ENCODE measurements at places on chromosomes 12 and 14.

DNA sequence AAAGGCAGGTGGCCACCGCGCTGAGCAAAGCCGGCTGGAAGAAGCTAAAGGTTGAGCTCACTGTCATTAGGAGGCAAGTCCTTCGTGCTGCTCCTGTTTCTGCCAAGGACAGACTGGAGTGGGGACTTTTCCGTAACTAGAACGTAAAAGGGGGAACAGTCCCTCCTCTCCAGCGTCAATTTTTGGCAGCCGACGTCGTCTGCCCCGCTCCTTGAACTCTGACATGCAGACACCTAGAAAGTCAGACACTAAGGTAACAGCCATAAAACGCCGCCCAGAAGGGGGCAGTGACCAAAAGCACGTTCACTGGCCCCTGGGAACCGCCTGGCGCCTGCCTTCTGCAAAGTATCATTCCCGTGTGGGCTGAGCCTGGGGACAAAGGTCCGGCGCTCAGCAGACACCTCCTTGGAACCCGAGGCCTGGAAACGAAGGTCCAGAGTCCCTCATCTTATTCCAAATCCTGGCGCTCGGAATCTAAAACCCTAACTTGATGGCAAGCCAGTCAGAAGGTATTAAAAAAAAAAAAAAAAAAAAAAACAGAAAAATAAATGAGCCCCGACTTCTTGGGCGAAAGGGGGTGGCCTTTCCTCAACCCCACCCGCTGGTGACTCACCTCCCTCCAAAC, 1.1 kb upstream of the LRP1 start:
- DNase-seq, result peak; percentile 31

GRCh38 chr12:64733857-64734256, 25.3 kb downstream of the GNS start:
- no peak for DNase-seq

DNA sequence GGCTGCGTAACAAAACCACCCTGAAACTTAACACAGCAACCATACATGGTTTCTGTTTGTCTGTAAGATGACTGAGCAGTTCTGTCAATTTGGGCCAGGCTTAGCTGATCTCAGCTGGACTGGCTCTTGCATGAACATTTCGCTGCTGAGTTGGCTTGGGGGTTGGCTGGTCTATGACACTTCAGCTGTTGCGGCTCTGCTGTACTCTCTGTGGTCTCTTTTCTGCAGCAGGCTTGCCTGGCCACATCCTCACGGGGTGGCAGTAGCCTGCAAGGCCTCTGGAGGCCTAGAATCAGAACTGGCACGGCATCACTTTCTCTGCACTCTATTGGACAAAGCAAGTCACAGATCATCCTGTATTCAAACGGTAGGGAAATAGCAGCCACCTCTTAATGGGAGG, 216.2 kb downstream of the BCL11B start:
- DNase-seq, result no peak

DNA sequence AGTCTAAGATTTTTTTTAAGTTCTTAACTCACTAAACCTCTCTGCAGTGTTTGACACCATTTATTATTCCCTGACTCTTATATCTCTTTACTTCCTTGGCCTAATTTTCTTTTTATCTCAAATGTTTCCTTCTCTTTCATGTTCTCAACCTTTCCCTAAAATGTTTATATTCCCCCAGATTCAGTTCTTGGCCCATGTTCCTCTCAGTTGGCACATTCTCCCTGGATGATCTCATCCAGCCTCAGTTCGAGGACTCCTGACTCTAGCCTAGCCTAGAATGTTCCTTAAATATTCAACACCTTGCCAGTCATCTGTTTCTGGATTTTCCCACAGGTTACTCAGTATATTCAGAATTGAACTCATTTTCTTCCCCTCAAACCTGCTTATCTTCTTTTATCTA, 81.3 kb downstream of the SCN8A start:
- no peak for DNase-seq

GRCh38 chr12:7061138-7061537, 620 bp downstream of the C1S start:
- no peak for DNase-seq

DNA sequence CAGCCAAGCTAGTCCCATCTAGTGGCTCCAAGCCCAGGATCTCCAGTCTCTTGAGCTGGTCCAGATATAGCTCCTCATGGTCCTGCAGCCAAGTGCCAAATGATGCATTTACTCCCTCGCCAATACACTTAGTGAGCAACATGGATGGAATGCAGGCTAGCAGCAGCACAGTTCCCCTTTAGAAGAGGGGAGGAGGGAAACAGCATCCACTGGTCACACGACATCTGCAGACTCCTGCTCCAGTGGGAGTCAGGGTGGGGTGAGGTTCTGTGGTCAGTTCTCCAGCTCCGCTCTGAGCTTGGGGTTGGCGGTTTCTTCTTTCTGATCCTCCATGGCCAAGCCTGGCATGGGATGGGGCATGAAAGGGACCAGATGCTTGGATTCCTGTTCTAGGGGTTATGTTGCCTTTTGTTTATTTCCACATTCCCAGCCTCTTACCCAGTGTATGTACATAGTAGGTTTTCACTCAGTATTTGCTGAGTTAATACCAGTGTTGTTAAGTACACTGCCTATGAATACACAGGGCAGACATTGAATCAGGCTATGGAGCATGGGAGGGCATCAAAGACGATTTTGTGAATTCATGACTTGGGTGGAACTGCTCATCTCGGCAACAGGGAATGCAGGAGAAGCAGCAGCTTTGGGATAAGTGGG, 57.3 kb downstream of the GALNT16 start:
- no peak for DNase-seq

GRCh38 chr12:5440978-5441377, 9.1 kb downstream of the NTF3 start:
- no peak for DNase-seq

DNA sequence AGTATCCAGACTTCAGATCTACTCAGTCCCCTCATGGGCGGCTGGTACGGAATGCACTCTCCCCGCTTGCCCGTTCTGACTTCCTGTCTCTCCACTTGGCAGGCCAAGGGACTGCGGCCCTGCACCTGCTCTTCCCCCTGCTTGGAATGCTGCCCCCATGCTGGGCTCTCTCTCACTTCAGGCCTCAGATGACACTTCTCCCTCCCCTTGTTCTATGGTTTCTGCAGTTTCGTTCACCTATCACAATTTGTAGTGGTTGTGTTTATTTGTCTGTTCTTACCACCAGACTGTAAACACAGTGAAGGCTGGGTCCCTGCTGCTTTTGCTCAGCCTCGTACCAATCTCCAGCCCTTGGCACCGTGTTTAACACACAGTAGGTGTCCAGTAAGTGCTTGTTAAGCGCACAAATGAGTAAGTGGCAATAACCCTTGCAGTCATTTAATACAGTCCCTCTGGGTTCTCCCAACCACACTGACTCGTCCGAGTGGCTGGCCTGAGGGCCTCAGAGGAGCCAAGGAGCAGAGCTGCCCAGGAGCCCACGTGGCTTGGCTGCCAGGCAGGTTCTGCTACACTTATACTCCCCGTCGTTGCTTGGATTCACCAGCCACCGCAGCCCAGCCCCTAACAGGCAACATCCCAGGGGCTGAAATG, 11.8 kb downstream of the SLC6A12 start:
- DNase-seq, result peak; percentile 9

GRCh38 chr12:27191531-27191930, 52.6 kb upstream of the STK38L start:
- no peak for DNase-seq

- no peak for DNase-seq
Measured at GRCh38 chr14:33811721-33812120, 139.2 kb downstream of the EGLN3 start.

GRCh38 chr14:76958980-76959710, 69.4 kb downstream of the IRF2BPL start:
- DNase-seq, result no peak

- DNase-seq, result no peak
Measured at GRCh38 chr14:76778546-76779215, 17.4 kb downstream of the VASH1 start.

- DNase-seq, result no peak
Measured at GRCh38 chr12:6620137-6620884, 13.1 kb upstream of the CHD4 start.

GRCh38 chr12:59708484-59708883, 112.7 kb downstream of the SLC16A7 start:
- DNase-seq, result no peak

- no peak for DNase-seq
Measured at GRCh38 chr14:94292872-94293577, at the start of gene SERPINA10. TSS of gene SERPINA10 (minus strand) at chr14:94293268. CDS start at chr14:94290593, 2,675 bp downstream.

DNA sequence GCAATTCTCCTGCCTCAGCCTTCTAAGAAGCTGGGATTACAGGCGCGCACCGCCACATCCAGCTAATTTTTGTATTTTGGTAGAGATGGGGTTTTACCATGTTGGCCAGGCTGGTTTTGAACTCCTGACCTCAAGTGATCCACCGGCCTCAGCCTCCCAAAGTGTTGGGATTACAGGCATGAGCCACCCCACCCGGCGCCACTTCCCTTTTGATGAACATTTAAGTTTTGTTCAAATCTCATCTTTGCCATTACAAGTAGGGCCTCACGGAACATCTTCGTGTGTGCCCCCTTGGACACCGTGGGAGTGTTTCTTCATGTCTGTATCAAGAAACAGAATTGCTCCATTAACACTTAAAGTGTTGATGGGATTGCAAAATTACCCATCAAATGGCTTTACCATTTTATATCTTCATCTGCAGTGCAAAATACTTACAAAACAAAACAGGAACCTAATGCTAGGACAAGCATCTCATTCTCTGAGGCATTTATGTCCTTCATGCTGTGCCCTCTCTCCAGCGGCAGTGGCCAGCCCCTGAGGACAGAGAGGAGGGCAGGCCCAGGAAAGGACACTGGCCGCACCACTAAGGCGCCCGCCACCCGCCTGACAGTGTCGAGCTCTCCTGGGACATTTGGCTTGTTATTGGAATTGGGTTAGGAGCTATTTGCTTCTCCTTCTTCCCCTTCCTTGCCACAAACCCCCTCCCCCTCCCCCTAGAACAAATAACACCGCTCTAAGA, 61.7 kb downstream of the RFX4 start:
- DNase-seq, result no peak

DNA sequence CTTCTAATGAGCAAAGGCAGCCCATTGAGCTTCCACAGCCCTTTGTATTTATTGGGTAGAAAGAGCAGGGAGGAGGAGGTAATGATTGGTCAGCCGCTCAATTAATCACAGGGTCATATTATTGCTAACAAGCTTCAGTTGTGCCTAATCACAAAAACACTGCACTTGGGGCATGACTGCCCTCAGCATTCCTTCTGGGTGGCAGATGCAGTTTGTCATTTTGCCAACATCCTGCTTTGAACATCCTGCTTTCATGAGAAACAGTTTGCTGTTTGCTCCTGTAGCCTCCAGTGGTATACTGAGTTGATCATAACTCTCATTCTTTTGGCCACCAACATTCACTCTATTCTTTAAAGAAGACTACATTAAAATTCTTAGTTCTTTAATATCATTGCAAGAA, 462.9 kb upstream of the MIS18BP1 start:
- no peak for DNase-seq

DNA sequence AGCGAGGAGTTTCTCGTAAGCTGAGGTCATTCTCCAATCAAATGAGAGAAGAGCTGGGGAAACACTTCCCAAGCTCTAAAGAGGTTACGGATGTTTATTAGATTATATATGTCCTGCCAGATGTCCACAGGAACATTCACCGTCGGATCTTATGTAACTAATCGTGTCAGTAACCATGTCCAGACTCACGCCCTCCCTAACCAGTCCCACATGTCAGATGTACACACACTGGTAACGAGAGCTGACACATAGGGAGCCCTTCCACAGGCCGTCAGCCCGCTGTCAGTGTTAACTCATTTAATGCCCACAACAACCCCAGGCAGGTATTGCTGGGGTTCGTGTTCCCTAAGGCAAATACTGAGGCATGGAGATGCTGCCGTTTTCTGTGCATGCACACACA, 223.7 kb upstream of the RTL1 start:
- DNase-seq, result no peak

- DNase-seq, result no peak
Measured at GRCh38 chr14:52922059-52922458, 28.8 kb downstream of the FERMT2 start.

DNA sequence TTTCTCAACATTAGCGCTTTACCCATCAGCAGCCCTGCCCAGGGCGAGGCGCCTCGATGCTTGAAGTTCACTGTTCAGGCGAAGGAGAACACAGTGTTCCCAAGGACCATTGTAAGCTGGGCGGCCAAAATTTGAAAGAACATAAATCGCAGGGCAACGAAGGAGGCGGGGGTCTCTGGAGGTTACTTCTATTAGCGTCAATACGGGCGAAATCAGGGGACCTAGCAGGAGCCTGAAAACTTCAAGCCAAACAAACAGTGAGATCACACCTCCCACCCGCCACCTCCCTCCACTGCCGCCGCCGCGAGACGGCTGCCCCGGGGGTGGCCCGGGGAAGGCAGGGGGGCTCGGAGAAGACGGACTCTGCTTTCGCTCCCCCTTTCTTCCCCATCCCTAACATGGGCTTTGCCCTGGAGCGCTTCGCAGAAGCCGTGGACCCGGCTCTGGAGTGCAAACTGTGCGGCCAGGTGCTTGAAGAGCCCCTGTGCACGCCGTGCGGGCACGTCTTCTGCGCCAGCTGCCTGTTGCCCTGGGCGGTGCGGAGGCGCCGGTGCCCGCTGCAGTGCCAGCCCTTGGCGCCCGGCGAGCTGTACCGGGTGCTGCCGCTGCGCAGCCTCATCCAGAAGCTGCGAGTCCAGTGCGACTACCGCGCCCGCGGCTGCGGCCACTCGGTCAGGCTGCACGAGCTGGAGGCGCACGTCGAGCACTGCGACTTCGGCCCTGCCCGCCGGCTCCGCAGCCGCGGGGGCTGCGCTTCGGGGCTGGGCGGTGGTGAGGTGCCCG, at the start of gene PDZRN4:
Gene PDZRN4, plus strand, starts transcription at position 263 of the 783 bp plus-strand sequence.
- DNase-seq, result peak; percentile 35

DNA sequence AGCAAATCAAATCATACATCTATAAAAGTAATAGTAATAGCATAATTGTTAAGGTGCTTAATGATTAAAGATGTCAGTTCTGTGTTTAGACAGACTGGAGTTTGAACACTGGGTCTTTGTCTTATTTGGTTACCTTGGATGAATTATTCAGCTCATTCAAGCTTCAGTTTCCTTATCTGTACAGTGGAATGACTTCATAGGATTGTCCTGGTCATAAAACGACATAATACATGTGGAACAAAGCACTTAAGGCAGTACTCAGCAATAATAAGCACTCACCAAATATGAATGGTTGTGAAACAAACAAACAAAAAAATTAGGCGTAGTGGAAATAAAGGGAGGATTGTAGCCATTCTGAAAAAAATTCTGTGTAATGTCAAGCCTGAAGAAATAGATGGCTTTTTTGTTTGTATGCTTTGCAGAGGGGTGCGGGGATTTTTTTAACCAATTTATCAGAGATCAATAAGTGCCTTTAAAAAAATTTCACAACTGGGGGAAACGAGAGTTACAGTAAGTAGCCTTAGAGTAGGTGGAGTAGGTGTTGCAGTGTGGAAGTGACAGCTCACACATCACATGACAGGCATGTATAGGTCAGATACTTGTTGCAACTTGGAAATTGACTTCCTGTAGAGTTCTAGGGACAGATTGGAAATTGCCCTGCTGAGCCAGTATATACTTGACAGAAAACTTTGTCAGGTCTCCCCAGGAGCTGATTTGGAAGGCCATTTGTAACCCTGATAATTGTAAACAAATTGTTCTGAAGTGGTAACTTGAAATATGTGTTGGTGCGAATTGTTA, 157.7 kb downstream of the SLC15A5 start:
- no peak for DNase-seq

Data from NCI-H748 treated with DMSO at 0.1 percent for 48 hours (cell line).